ENCODE measurements at places on chromosomes 1 and 21.

DNA sequence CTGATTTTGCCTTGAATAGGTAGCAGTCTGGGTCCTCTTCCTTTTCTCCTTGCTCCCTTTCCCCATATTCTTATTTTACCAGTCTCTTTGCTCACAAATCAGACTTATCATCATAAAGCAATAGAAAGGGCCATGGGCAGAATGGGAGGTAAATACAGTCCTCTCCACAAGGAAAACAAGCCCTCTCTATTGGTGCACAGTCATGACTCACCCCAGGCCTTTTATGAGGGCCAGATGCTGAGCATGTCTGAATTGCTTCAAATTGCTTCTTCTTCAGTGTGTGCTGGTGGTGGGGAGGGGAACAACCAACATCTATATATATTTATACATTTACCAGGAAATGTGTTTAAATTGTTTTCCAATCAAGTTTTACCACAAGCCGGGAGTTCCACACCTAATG is 75.2 kb downstream of the GFI1 start:
- no peak for DNase-seq

- no peak for DNase-seq
These were observed 13.3 kb downstream of the APCS start for GRCh38 chr1:159600894-159601293.

DNA sequence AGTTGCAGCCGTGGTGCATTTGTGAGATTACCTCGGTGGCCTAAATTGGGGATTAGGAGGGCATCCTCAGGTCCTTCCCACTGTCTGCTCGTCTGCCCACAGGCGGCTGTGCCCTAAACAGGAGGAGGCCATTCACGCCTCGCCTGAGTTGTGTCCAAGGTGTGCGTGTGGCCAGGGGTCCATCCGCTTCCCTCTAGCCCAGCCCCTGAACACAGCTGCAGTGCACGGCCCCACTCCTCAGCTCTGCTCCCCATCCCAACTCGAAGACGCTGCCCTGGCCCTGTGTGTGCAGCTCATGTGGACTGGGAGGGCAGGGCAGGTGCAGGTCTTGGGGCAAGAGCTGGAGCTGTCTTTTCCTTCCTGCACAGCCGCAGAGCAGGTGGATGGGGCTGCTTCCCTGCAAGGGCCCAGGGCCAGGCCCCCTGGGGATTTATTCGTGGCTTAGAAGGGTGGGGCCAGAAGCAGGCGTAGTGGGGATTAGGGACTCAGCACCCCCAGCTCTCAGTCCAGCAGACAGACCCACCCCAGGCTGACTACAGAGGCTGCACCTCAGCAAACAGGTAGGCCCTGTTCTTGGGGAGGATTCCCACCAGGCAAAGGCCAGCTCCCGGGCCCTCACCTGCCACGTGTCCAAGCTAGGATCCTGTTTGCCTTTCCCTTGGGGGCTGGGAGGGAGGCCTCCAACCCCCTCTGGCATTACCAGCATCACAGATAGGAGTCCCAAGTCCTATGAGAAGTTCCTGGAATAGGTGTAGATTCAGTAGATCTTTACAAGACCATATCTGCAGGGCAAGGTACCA is 4.3 kb downstream of the GUK1 start:
- no peak for DNase-seq

GRCh38 chr1:240650877-240651276 is 38.9 kb upstream of the GREM2 start:
- DNase-seq = no peak

- DNase-seq = no peak
These were observed 52.7 kb upstream of the DIP2A start for GRCh38 chr21:46406001-46406400.

DNA sequence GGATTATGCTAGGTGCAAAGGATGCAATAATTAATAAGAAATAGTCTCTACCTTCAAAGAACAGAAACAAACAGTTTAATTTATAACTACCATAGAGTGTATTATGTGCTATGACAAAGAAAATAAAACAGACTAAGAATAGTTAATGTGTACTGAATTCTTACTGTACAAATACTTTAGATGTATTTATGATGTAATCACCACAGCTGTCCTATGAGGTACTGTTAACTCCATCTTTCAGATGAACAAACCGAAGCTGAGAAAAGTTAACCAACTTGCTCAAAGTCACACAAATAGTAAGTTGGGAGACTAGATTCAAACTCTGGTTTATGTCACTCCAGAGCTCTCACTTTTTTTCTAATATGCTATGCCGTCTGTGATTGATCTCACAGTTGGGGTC is 77.0 kb upstream of the FGGY start:
- DNase-seq = no peak

- DNase-seq = peak; percentile 37
These were observed 21.8 kb downstream of the ATF3 start for GRCh38 chr1:212630158-212630900.

GRCh38 chr1:29633771-29634170 is 397.4 kb downstream of the PTPRU start:
- DNase-seq = no peak

- DNase-seq = no peak
These were observed 33.9 kb downstream of the MRAP start for GRCh38 chr21:32332463-32332951.
